Hematopoietic multipotent progenitor cell treated with erythropoietin and hydrocortisone succinate and interleukin-3 and kit ligand, for 17 days (in vitro differentiated cells): ENCODE measurements at places on chromosomes 3 and 15.

DNA sequence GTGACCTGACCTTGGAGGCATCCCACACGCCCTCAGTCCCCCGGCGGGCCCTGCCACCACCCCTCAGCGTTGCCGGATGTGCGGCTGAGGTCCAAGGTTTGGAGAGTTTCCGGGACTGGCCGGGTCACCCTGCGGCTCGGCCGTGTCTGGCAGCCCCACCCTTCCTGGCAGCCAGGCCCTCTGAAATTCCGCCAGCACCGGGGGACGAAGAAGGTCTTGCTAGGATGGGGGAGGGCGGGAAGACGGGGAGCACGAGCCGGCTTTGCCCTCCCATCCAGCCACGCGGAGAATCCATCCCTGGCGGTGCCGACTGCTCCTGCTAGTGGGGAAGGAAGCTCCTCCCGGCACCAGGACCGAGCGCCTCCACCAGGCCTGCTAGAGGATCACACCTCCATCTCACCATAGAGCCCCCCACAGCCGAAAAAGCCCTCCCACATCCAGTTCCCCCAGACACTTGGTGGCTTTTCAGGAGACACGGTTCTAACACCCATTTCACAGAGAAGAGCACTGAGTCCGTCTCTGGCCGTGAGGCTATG lies 81.5 kb downstream of the CPN2 start:
- no peak for DNase-seq

- no peak for DNase-seq
These were observed 32.5 kb downstream of the MYO5A start for GRCh38 chr15:52496175-52496574.

GRCh38 chr3:69579306-69580041 lies 159.8 kb upstream of the MITF start:
- no peak for DNase-seq

DNA sequence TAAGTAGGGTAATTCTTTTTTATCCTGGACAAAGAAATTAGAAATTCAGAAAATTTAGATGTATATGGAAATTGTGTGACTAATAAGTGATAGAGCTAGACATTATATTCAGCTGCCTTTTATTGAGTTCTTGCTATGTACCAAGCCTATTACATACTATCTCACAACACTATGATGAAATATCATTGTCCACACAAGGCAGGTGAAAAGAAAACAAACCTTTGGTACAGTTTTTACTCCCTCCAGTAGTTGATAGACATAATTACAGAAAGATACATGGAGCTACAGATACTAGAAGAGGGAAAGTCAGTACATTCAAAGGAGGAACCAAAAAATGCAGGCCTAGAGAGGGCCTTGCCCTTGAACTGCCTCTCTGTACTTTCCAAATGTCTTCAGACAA lies 4.8 kb downstream of the IQCH start:
- DNase-seq = no peak

DNA sequence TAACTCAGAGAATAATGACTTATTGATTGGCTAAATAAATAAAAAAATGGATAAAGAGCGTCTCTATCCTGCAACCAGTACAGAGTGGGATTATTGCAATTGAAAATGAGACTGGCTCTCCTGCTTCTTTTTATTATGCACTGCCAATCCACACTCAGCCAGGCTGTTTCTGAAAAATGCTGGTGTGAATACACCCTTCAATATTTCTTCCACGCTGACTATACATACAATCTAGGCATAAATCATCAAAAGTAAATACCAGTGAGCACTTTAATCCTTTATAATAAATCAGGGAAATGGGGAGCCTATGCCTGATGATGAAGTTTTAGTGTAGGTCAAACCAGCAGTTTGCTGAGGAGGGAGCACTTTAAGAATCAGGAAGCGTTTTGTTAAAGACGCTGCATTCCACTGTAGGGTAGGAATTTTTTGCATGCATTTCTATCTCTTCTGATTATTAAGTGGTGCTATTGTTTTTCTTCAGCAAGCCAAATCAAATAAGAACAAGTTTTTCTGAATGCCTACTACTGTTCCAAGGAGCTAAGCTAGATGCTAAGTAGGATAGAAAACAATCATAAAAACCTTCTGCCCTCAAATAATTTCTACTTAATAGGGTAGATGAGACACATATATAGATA lies 781.5 kb downstream of the TBL1XR1 start:
- no peak for DNase-seq

GRCh38 chr15:69881766-69882165 lies 216.0 kb downstream of the TLE3 start:
- DNase-seq = no peak

GRCh38 chr3:131782751-131783150 lies 252.1 kb downstream of the CPNE4 start:
- no peak for DNase-seq

DNA sequence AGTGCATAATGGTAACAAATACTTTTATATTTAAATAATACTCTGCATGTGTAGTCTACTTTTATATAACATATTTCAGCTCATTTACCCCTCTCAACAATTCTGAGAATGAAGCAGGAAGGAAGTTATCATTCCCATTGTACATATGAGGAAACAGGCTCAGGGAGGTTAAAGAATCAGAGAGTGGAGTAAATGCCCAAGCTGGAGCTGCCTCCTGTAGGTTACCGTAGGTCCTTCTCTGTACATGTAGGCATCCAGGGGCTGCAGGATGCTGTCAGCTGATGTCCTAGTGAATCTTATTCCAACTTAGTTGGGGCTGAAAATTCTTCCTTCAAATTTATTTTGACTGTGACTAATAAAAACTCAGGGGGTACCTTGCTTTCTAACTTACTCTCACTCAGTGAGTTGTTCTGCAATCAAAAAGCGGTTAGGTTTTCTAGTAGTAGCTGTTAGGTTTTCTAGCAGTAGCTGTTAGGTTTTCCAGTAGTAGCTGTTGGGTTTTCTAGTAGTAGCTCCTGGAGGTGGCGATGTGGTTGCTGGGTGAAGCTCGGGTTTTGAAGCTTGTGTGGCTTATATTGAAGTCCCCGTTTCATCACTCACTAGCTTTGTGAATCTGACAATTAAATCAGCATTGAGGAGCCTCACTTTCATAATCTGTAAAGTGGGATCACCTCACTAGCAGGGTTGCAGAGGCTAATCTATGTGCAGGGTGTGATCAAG lies 357.0 kb downstream of the NR2F2 start:
- DNase-seq = no peak

GRCh38 chr3:59143447-59143846 lies 93.6 kb upstream of the CFAP20DC start:
- DNase-seq = no peak

DNA sequence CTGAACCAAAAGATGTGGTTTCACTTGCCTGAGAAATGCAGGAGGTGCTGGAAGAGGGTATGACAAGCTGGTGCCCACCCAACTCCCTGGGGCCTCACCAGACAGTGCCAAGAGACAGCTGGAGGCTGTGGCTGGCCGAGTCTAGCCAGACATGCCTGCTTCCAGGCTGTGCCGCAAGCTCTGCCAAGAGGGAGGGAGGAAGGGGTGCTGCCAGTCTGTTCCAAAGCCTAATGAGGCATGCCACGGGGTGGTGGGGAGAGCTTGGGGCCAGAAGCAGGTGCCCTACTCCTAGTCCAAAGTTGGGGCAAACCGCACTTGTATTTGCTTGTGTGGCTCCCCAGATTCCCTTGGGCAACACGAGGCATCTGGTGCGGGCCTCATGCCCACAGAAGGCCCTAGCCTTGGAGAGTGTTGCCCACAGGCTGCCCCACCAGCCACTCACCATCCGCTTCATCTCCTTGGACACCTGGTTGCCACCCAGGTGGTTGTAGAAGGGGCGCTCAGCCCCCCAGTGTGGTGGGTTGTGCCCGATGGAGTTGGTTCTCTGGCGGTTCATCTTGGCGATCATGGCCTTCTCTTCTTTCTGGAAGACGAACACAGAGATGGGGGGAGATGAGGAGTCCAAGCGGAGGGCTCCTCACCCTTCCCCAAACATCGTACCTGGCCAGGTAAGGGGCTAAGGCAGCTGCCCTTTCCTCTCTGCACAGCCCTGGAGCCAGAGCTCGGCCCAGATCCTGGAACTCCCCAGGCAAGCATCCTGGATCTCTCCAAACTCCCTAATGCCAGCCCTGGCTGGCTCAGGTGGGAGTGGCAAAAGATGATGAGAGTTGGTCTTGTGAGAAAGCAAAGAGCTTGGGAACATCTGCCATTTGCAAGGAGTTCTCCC lies 123.4 kb downstream of the SEC22A start:
- DNase-seq = no peak

GRCh38 chr3:179184826-179185225 lies 36.7 kb downstream of the PIK3CA start:
- DNase-seq = no peak

- DNase-seq = no peak
These were observed 725.9 kb upstream of the NR2F2 start for GRCh38 chr15:95604634-95605036.

DNA sequence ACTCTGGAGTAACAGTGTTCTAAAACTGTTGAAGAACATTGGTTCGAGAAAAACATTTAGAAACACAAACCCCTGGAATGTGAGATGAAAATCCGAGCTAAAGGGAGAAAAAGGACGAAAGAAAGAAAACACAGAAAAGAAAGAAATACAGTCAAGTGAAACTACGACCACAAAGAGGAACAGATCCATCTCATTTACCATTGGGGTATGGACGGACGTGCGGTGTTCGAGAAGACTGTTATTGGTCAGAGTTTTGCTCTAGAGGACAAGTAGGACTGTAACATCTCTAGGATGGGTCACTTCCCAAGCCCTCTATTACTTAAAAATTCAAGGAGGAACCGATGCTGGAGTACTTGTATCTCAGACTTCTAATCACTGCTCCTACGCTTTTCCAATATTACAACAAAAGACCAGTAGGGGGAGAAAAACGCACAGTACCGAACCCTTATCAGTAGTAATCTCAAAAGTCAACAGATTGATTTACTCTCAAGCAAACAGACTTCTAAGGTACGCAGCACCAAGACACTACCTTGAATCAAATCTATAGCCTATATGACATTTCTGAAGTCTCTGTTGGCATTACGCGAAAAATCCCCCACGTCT lies 1.1 kb upstream of the PIK3CA start:
- peak; percentile 92 for DNase-seq

- no peak for DNase-seq
These were observed 38.9 kb downstream of the ACAP2 start for GRCh38 chr3:195403841-195404408.

GRCh38 chr15:64905119-64905831 lies 6.4 kb upstream of the ANKDD1A start:
- peak; percentile 32 for DNase-seq

GRCh38 chr3:166860217-166860616 lies 519.9 kb downstream of the ZBBX start:
- no peak for DNase-seq

DNA sequence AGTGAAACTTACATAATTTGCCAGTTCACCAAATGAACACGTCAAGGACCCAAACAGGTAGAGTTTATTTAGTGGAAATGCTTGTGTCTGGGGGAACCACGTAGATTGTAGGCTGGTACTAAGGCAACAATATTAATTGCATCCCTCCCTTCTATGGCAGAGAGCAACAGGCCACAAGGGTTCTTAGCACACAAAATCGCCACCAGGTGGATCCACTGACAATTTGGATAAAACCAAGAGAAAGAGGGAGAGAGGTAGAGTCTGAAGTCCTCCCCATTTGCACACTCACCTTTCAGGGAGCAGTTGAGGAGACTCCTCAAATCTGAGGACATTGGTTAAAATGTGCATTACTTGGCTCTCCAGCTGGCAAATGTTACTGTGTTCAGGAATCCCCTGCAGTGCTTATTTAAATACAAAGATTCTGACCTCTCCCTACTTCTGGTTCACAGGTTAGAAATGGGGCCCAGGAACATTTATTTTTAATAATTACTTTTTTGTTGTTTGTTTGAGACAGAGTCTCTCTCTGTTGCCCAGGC lies 181.0 kb upstream of the FEZF2 start:
- DNase-seq = no peak

DNA sequence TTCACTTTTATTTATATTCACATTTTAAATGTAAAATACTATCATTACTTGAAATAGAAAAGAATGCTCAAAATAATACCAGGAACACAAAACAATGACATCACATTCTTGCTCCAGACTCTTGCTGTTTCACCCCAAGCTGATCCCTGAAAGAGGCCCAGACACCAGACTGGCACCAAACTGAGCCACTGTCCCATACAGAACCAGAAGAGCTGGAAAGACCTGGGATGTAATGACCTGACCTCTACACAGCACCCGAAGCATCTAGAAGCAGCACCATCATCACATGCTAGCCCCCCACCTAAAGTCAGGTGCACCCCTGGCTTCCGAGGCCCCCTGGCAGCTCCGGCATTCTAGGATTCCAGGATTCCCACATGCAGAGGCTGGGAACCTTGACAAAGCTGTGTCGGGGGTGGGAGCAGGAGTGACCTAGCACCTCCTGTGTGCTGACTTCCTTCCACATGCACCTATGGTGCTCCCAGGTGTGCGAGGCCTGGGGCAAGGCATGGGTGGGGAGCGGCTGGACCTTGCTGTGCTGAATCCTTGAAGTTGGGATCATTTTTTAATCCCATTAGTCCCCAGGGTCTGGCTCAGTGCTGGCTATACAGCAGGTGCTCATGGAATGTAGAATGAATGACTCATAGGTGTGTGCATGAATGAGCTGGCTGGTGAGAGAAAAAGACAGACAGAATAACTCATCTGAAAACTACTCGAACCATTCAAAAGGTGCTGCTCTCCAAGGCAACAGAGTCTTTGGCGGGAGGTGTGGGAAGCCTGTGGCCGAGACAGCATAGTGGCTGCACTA lies 144.7 kb upstream of the IQSEC1 start:
- no peak for DNase-seq

- no peak for DNase-seq
These were observed 14.1 kb downstream of the OTOL1 start for GRCh38 chr3:161510510-161511260.

DNA sequence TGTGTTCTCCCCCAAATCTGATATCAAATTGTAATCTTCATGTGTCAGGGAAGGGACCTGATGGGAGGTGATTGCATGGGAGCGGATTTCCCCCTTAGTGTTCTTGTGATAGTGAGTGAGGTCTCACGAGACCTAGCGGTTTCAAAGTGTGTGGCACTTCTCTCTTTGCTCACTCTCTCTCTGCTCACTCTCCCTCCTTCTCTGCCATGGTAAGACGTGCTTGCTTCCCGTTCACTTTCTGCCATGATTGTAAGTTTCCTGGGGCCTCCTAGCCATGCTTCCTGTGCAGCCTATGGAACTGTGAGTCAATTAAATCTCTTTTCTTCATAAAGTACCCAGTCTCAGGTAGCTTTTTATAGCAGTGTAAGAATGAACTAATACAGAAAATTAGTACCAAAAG lies 30.6 kb upstream of the OR5H6 start:
- no peak for DNase-seq

DNA sequence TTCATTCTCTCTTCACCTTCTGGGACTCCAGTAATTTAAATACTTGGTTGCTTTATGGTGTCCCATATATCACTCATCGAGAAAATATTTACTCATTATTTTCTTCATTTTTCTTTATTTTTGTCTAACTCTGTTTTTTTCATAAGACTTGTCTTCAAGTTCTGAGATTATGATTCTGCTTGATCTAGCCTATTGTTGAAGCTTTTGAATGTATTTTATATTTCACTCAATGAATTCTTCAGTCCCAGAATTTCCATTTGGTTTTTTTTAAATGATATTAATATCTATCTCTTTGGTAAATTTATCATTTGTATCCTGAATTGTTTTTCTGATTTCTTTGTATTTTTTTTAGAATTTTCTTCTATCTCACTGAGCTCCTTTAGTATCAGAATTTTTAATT lies 117.0 kb downstream of the LRRK1 start:
- no peak for DNase-seq
